WERI-Rb-1 (cell line): ENCODE measurements at places on chromosomes 7 and 10.
A peak's percentile ranks its signal among the peaks of the same experiment; 100 is the strongest.

GRCh38 chr7:41097501-41097900 is 605.4 kb downstream of the INHBA start:
- no peak for DNase-seq

DNA sequence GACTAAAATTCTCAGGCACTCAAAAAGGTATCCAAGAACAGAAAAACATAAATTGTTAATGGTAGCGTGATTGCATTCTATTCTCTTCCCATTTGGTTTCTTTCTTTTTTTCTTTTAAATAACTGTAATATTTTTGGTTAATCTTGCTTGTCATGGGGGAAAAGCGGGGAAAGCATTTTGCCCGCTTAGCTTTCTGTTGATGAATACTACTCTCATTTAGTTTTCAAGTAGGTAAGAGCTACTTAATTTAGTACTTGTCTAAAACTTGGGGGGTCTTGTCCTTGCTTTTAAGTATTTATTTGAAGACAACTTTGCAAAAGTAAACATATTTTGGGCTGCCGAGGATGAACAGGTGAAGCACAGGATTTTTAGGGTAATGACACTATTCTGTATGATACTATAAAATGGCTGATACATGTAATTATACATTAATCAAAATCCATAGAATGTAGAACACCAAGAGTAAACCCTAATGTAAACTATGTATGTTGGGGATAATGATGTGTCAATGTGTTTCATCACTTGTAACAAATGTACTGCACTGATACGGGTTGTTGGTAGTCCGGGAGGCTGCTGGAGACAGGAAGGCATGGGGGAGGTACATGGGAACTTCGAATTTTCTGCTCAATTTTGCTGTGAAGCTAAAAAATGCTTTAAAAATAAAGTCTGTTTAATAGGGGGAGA is 1.7 kb downstream of the TES start:
- no peak for DNase-seq

DNA sequence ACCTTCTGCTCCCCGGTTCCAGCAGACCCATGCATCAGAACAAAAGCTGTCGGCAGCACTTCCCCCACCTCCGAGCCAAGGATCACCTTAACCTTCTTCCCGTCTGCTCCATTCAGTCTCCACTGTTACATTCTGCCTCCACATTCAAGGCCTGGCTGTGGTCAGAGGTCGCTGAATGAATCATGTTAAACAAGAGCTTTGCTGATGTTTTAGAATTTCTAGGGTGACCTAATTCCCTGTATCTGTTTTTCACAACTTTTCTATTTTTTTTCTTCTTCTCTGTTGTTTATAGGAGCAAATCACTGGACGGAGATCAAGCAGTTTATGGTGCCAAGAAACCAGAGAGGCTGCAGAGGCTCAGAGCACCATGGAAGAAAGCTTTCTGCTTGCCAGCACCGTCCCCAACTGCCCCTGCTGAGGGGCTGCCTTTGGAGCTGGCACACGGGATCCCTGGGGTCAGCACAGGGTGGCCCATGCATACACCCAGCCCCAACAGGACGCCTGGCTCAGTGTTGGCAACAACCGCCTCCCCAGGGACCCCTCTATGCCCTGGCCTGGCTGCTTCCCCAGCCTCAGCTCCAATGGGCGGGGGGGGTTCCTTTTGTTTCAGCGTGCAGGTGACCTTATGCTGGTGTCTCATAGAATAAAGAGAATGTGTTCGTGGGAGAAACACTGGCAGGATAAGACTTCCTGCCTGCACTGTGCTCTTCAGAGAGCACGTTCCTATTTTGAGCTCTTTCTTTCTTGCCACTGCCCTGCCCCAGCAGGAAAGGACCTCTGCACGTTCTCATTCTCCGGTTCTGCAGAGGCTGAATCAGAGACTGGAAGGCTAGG is 182.7 kb upstream of the LYZL2 start:
- DNase-seq = no peak

DNA sequence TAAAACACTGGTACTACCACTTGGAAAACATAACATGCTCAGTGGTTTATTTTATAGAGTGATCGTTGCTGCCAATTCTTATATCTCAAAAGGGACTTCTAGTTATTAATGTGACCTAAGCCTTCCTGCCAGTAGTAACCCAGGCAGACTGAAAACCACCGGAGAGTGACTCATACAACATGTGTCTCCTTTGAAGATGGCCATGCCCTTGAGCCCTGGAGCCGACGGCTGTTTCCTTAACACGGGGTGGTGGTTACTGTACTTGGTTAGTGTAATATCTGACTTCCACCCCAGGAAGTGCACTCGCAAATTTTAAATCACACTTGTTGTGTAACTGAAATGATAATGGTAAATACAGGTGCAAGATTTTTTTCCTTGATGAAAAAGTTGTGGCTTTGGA is 30.5 kb downstream of the JAKMIP3 start:
- DNase-seq = no peak

DNA sequence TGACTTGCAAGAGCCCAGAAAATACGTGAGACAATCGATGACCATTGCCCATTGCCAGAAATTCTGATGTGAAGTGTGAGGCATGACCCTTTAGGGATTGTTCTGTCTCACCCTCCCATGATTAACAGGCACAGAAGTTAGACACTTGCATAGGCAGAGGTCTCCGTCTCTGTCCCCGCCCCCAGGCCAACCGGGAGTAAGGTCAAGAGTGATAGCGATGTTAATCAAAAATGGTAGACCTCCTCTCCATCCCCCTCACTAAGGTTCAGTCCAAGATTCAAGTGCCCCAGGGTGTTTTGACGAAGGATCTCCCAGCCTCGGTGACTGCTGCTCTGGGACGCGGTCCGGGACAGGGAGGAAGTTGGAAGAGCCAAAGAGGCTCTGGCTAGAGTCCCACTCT is 22.7 kb upstream of the TRPV6 start:
- no peak for DNase-seq

DNA sequence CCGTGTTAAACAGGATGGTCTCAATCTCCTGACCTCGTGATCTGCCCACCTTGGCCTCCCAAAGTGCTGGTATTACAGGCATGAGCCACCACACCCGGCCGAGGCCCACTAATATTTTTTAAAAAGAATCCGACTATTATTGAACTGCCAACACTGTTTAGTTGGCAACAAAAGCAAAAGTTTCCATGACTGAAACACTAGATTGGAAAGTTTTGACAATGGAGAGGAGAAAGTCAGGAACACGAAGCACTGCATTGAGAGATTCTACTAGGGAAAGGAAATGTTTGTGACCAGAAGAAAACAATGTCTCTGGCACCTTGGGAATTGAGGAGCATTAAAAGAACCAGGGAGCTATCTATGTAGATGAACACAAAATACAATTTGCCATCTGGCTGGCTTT is 13.7 kb upstream of the PPP1R9A start:
- no peak for DNase-seq

DNA sequence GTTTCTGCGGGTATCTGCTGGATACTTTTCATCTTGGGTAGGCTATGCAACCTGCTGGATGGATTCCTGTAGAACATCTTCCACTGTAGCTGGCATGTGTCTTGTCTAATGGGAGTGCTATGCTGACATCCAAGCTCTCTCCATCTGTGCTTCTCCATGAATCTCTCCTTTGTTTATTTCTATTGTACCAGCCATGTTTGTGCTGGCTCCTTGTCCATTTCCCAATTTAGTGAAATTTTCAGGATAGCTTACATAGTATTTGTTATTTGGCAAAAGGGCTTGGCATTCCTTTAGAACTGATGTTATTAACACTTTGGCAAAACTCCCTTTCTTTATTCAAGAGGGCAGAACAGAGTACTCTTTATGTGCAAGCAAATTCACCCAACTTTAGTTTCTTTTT is 198.0 kb downstream of the CSTF2T start:
- DNase-seq = no peak

- DNase-seq = no peak
These were observed 3.1 kb downstream of the SAR1A start for GRCh38 chr10:70167246-70167645.

- no peak for DNase-seq
These were observed 16.4 kb downstream of the KIAA1549 start for GRCh38 chr7:138964624-138965436.

- DNase-seq = no peak
These were observed 158.8 kb downstream of the DNAJB6 start for GRCh38 chr7:157495594-157495993.

GRCh38 chr7:138166681-138167080 is 90.4 kb downstream of the AKR1D1 start:
- no peak for DNase-seq

DNA sequence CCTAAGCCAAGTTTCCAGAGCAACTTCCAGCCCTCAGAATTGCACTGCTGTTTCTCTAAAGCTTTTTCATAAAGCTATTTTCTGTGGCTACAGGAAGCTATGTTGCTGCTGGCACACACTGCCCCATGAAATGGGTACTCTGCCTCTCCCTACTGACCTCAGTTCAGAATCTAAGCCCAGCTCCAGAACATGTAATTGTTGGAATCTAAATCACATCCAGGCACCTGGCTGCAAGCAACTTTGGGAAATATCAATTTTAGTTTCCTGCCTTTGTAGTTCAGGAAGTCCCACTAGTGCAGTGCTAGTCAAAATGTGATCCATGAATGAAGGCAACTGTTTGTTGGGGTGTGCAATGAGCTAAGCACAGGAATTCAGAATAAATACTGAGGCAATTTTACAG is 226.2 kb downstream of the THSD7A start:
- DNase-seq = no peak

DNA sequence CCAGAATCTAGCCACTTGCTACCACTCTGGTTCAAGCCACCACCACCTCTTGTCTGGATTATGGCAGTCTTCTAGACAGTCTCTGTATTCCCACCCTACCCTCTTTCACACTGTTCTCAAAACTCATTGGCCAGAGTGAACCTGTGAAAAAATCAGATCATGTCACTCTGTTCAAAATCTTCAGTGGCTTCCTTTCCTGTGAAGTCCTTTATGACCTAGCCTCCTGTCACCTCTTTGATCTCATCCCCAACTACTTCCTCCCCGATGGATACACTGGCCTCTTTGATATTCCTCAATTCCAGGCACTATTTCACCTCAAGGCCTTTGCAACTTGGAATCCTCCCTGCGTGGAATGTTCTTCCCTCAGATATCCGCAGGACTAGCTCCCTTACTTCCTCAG is 21.2 kb upstream of the ANLN start:
- DNase-seq = no peak

DNA sequence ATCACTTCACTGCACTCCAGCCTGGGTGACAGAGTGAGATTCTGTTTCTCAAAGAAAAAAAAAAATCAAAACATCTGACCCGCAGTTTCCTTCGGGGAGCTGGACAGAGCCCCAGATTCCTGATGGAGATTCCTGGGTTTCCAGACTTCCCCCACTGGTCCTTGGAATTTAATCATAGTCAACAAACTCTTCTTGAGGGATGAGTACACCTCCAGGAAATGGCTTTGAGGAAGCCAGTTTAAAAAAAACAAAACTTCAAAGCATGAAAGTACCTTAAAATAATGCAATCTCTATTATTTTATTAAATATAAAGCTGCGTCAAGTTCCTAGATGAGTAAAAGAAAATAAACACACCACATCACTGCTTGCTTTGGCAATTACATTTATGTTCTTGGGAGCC is 1.2 kb upstream of the MAD1L1 start:
- DNase-seq = no peak

DNA sequence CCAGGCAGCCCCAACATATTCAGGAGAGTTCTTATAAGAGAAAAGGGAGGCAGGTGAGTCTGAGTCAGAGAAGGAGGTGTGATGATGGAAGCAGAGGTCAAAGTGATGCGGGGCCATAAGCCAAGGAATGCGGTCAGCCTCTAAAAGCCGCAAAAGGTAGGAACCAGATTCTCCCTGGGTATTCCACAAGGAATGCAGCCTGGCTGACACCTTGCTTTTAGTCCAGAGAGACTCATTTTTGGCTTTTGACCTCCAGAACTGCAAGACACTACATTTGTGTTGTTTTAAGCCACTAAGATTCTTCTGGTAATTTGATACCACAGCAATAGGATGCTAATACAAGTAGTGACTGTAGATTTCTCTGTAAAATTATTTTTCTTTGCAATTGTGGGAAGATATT is 151.5 kb upstream of the EEPD1 start:
- DNase-seq = no peak

DNA sequence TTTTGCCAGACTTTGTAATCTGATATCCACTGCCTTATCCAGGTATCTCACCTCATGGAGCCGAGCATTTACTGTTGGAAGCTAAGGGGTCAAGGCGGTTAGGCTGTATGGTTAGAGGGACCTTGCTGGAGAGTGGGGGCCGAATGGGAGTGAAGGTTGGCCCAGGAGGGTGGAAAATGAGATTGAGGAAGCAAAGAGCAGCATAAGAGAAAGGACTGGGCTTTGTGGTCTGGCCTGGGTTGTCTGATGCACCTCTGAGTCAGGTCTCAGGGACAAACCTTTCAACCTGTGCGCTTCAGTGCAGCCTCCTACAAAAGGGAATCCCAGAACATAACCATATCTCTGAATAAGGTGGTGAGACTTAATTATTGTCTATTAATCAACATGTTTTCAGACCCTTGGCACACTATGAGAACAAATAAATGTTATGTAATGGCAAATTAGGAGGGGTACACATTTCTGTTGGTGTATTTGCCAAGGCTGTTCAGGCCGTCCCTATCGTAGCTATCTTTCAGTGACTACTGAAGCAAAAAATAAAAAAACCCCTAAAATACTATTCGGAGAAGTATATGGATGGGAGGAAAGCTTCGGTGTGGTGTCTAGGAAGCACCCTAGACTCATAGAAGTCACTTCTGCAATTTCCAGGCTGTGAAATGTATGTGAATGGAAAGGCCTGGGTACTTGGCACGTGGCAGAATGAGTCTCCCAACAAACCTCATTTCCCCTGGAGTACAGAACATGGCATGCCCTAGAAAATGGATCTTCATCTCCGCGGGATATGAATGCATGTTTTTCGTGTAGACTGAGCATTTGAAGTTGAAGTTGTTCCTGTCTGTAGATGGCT is 4.3 kb downstream of the CAMK1D start:
- DNase-seq = no peak

DNA sequence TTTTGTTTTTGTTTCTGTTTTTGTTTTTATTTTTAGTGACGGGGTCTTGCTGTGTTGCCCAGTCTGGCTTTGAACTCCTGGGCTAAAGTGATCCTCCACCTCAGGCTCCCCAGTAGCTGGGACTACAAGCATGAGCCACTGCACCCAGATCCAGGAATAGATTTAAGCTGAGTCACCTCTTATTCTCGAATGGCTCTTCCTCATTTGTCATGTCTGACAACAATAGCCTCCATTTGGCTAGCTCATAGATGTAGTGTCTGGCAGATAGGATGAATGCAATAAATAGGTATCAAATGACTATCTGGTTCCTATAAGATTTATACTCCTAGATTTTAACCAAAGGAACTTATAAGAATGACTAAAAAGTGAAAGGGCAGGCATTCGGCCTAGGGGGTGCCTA is 172.9 kb downstream of the TMEM26 start:
- DNase-seq = no peak

GRCh38 chr7:138864667-138865066 is 66.7 kb upstream of the ATP6V0A4 start:
- no peak for DNase-seq

GRCh38 chr7:93055543-93056107 is 62.2 kb downstream of the SAMD9 start:
- DNase-seq = no peak

GRCh38 chr10:79562135-79562756 is 2.0 kb upstream of the SFTPA2 start:
- peak; percentile 78 for DNase-seq
